ENCODE measurements at places on chromosomes 16 and 17.

- no peak for DNase-seq
Measured at GRCh38 chr17:57145347-57145746, 60.3 kb downstream of the AKAP1 start.

GRCh38 chr17:4733073-4733531, 1.9 kb downstream of the MED11 start:
- DNase-seq: no peak

- DNase-seq: no peak
Measured at GRCh38 chr16:35744726-35745125, 2285.3 kb downstream of the TP53TG3F start.

- DNase-seq: no peak
Measured at GRCh38 chr17:82868715-82869131, 28.9 kb upstream of the ZNF750 start.

DNA sequence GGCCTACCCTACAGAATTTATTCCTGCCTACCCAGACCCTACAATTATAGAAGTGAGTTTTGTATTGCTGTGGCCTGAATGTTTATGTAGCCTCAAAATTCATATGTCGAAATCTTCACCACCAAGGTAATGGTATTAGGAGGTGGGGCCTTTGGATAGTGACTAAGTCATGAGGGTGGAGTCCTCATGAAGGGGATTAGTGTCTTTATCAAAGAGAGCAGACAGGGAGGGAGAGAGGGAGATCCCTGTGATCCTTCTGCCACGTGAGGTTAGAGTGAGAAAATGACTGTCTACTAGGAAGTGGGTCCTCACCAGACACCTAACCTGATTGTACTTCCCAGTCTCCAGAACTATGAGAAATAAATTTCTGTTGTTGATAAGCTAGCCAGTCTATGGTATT, 981 bp upstream of the DUXB start:
- DNase-seq: no peak

GRCh38 chr16:84357191-84357651, 11.1 kb upstream of the ATP2C2 start:
- no peak for DNase-seq

DNA sequence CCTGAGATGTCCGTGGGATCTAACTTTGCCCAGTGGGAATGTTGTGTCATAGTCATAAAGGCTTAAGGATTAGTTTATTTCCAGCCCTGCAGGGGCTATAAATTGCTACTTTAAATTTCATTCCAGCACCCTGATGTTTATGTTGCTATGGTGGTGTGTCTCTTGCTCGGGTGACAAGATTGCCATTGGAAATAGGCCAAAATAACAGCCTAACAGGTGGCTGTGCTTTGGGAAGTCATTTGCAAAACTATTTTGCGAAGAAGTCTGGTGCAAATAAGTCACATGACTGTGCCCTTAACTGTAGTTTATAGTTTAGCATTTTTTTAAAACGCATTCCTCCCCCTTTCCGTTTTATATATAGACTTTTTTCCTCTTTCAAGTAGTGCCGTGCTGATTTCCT, 23.1 kb downstream of the PITPNC1 start:
- DNase-seq: peak; percentile 42

- no peak for DNase-seq
Measured at GRCh38 chr17:74994440-74994839, 7.0 kb downstream of the CDR2L start.

GRCh38 chr17:76757256-76757655, 19.3 kb downstream of the MFSD11 start:
- DNase-seq: no peak

- DNase-seq: peak; percentile 55
Measured at GRCh38 chr17:57946798-57947358, 8.3 kb downstream of the CUEDC1 start.

DNA sequence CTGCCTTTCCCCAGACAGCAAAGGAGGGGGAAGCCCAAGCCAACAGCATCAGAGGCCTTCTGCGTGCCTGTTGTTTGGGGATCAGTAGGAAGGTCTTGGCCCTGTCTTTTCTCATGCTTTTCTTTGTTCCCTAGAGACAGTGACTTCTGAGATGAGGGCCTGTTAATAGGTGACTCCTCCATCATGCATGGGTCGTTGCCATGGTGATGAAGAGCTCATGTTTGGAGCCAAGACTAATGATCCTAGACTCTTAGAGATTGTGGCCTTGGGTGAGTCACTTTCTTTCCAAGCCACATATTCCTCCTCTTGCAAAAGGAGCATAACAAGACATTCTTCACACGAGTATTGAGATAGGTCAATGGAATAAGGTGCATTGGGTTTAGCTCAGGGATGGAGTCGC, 201.1 kb upstream of the ASIC2 start:
- DNase-seq: no peak

DNA sequence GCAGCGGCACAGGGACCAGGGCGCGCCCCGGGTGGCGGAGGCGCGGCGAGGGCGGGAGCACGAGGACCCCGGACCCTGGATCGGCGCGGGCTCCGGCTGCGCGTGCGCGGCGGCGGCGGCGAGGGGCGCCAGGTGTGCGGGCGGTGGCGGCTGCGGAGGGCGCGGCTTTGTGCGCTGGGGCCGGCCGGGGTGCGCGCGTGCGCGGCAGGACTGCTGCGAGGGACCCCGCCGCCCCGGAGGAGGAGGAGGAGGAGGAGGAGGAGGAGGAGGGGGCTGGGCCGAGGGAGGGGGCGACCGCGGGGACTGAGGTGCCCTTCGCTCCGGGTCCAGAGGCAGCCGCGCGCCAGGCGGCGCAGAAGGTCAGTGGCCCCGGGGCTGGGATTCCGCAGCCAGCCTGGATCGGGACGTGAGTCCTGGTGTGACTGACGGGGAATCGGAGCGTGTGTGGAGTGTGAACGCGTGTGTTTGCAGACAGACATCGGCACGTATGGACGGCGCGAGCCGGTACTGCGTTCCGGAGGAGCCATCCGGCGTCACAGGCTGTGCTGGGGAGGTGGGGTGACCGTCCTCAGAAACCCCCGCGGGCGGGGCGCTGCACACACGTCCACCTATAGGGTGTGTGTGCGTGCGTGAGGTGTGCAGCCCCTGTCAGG, 19.5 kb upstream of the RAP1GAP2 start:
- DNase-seq: no peak

GRCh38 chr17:74089869-74090464, 113.5 kb upstream of the RPL38 start:
- peak; percentile 11 for DNase-seq

- peak; percentile 60 for DNase-seq
Measured at GRCh38 chr17:48878920-48879898, 13.4 kb upstream of the ATP5MC1 start.

GRCh38 chr16:1713331-1713730, 7.3 kb downstream of the MAPK8IP3 start:
- no peak for DNase-seq

GRCh38 chr16:86322806-86323205, 187.5 kb upstream of the FOXF1 start:
- no peak for DNase-seq

DNA sequence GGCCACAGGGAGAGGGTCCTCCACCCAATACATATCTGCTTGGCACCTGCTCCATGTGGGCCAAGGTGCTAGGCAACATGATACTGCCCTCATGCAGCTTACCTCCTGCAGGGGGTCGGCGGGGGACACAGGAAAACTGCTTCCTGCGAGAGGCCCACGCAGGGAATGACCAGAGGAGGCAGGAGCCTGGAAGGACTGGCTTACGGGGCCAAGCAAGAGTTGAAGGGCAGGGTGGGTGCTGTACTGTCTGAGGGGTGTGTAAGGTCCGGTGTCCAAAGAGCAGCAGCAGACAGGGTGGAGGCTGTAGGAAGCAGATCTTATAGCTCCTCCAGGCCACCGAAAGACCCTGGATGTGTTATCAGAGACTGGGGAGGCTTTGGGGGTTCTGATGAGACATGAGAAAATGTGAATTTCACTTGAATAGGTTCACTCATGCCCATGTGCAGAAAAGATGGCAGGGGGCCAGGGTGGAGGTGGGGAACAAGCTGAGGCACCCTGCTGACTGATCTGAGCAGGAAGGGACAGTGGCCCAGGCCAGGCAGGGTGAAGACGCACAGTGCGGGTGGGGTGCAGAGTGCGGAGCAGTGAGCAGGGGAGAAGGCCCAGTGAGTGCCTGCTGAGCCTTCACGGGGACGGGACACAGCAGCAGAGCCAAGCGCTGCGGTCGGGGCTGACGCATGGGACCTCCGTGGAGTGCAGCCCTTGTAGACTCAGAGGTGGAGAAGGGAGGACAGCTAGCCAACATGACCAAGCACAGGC, 8.3 kb downstream of the FLCN start:
- no peak for DNase-seq

- no peak for DNase-seq
Measured at GRCh38 chr17:12445331-12445730, 220.4 kb upstream of the MYOCD start.

DNA sequence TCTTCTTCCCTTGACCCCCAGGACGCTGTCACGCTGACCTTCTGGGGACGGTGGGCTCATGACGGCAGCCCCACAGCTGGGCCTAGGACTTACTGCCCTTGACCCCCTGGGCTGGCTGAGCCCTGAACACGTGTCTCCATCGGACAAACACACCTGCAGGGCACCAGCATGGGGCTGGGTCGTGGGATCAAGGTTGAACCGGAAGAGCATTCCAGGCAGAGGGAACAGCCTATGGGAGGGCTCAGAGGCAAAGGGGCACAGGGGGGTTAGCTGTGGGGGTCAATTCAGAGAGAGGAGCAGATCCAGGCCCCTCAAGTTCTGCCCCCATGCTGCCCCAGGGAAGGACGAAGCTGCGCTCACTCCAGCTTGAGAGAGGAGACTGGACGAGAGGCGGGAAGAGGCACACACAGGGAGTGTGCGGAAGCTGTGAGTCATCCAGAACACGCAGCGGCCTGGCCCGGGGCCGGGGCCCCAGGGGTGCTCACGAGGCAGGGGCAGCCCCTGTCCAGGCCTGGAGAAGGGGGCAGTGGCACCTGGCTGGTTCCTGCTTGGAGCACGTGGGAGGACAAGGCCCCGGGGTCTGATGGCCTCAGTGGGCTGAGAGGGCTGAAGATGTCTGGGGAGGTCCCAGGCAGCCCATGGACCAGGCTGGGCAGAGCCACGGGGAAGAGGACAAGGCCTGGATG, 9.9 kb downstream of the SSTR5 start:
- DNase-seq: no peak

DNA sequence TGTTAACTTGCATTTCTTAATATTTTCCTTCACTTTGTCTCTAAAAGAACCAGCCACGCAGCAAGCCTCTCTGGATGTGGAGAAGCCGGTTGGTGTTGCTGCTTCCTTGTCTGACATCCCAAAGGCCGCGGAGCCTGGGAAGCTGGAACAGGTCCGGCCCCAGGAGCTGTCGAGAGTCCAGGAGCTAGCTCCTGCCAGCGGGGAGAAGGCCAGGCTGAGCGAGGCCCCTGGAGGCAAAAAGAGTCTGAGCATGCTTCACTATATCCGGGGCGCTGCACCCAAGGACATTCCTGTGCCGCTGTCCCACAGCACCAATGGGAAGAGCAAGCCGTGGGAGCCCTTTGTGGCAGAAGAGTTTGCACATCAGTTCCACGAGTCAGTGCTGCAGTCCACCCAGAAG, 22.8 kb downstream of the GINS2 start:
- no peak for DNase-seq

GRCh38 chr16:89423681-89424260, 66.6 kb downstream of the ANKRD11 start:
- no peak for DNase-seq

DNA sequence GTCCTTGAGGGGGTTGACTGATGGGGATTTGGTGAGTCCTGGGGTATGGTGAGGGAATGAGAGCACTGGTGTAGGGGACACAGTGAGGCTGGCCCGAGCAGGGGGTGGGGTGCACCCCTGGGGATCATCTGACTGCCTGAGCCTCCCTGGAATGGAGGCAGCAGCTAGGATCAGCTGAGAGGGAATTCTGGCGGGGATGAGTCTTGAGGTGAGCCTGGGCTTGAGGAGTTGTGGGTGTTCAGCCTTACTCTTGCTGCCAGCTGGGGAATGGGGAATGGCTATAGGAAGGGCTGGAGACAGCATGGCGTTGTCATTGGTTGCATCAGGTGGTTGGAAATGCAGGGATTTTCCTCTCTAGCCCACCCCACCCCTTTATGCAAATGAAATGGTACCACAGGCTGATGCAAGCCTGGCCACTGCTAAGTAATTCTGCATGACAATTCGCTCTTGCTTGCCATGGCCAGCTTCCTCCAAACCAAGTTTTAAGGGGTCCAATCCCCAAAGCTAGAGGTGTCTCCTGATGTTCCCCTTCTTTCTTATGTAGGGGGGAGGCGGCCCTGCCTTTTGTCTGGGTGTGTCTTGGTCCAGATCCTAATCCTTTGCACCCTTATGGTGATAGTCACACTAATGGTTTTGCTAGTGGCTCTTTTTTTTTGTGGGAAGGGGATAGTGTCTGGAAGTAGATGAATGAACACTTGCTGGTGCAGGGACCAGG, 7.5 kb downstream of the NFE2L1 start:
- no peak for DNase-seq

GRCh38 chr16:80231888-80232287, 308.9 kb upstream of the DYNLRB2 start:
- no peak for DNase-seq

DNA sequence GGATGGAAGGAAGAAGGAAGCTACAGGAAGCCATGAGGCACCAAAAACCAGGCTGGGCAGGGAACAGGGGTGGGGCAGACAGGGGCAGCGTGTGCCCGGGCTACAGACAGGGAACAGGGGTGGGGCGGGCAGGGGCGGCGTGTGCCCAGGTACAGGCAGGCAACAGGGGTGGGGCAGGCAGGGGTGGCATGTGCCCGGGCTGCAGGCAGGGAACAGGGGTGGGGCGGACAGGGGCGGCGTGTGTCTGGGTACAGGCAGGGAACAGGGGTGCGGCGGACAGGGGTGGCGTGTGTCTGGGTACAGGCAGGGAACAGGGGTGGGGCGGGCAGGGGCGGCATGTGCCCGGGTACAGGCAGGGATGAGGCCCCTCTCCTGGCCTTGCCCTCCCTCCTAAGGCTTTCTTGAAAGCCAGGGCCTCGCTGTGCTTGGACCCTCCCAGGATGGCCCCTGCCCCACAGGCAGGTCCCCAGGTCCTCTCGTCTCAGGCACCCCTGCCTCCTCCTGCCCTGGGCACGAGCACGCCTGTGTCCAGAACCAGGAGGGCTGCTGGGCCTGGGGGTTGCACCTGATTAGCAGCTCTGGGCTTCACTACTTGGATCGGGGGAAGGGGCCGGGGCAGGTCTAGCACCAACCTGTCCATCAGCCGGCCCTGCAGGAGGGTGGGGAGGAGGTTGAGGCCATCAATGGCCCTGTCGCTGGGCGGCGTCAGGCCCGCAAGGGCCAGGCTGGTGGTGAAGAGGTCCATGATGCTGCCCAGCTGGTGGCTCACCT, 14.5 kb upstream of the APRT start:
- DNase-seq: no peak

DNA sequence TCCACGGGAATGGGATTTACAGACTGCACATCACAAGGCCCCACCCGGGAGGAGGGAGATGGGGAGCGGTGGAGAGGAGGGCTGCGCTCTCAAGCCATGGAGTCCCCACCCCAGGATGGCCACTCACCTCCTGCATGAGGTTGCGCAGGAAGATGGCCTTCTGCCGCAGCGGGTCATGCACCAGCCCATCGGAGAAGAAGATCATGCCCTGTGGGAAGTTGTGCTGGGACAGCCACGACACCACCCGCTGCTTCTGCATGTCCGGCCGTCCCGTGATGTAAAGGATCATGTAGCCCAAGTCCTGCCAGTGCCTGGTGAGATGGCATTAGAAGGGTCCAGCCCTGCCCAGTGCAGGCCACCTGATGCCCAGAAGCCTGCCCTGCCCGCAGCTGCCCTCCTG, 17.0 kb downstream of the PIMREG start:
- DNase-seq: no peak
